NCI-H1694 (cell line): ENCODE measurements at places on chromosomes 11 and 22.

GRCh38 chr11:95693298-95693697 is 96.3 kb downstream of the FAM76B start:
- DNase-seq = no peak

GRCh38 chr22:46104170-46104880 is 46.0 kb upstream of the PPARA start:
- DNase-seq = no peak

GRCh38 chr22:48699511-48699910 is 1128.2 kb downstream of the BRD1 start:
- DNase-seq = no peak

DNA sequence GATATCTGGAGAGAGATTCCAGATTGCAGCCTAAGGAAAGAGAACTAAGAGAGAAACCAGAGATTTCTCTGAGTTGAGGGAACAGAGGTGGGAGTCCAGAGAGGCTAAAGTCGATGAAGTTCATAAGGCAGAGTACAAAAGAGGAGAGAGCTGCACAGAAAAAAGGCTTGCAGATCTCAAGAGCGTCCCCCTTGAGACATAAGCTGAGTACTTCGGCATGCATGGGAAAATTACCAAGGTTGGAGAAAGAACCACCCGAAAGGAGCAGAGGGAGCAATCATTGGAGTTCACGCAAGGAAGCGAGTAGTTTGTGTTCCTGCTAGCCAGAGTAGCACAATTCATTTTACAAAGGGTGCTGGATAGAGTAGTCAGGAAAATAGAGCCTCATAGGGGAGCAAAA is 293.5 kb downstream of the TMEM135 start:
- no peak for DNase-seq

DNA sequence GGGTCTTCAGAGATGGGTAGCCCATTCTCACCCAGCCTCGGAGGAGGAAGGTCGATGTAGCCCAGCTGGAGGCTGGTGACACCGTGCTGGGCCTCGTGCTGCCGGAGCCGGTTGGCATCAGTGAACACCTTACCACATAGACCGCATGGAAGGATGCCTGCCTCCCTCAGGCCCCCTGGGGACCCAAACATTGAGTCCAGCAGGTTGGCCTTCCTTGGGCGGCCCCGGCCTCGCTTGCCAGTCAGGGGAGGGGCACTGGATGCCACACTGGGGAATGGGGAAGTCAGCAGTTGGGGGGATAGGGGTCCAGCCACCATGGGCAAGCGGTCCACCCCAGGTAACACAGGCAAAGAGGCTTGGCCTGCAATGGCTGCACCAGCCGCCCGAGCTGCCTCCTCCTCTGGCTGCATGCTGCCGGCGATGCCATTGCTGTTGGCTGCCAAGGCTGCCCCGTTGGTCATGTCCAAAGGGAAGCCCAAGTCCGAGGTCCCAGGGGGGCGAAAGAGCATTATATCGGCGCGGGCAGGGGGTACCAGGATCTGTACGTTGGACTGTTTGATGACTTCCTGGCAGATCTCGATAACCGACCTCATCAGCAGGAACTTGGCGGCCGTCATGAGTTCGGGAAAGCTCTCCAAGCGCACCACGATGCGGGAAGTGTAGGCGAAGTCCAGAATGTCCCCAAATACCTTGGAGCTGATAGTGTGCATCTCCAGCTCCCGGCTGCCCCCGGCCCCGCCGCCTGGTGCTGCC is 1.4 kb downstream of the PATZ1 start:
- no peak for DNase-seq

DNA sequence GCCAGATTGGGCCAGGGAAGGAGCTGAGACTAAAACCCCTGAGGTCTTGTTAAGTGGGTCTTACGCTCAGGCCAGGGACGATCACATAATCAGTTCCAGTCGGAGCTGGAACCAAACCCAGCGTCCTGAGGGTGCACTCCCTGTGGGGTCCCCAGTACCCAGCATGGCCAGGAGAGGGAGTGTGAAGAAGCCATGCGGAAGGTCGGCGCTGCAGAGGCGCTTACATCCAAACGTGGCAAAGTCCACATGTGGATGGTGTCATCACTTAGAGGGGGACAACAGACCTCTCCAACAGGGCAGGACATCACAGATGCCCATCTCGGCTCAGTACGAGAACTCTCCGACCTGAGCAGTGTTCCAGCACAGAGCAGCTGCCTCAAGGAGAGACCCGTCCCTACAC is 8.3 kb downstream of the ATP5MGL start:
- DNase-seq = no peak

GRCh38 chr11:44792171-44792570 is 65.4 kb downstream of the TSPAN18 start:
- no peak for DNase-seq

GRCh38 chr22:43782448-43782847 is 29.7 kb downstream of the EFCAB6 start:
- no peak for DNase-seq

- DNase-seq = no peak
Observed at GRCh38 chr11:64260147-64260708, 8.9 kb downstream of the PLCB3 start.

DNA sequence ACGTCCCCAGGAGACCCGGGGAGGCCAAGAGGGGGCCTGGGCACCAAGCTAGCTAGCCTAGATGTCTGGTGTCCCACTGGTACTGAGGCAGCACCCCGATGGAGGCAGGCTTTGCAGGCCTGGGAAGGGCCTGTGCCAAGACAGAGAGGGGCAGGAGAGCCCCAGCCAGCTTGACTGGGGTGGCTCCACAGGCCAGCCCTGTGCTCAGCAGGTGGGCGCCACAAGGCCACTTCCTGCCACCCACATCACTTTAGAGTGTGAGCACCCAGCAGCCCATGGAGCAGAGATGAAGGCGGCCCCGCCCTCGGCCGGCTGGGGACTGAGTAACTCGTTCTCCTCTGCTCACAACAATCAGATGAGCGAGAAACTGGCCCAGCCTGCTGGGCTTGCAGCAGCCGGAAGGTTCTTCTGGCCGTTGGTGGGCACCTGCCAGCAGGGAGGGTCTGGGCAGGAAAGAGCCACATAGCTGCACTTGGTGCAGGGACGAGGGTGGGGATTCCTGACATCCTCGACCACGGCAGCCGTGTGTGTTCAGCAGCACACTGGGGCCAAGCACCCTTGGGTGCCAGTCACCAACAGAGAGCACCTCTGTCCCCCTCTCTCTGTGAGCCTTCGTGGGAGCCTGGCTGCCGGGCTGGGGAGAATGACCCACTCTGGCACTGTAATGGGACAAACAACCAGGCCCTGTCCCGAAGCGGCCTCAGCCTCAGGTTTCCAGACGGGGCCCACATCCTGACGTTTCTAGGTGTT is 7.6 kb downstream of the OSBPL5 start:
- DNase-seq = no peak

DNA sequence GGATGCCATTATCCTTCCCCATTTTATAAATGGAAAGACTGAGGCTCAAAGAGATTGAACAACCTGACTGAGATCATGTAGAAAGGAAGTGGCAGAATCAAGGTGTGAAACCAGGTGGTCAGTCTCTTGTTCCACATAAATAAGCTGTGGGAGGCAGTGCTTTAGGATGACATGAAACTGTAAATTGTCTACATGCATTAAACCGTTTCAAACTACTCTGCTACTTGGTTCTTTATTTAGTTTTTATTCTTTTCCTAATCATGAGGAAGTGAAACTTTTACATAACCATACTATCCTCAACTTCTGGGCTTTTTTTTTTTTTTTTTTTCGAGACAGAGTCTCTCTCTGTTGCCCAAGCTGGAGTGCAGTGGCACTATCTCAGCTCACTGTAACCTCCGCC is 34.9 kb downstream of the CADM1 start:
- no peak for DNase-seq

GRCh38 chr11:96189351-96189750 is 153.6 kb downstream of the MAML2 start:
- DNase-seq = no peak

- no peak for DNase-seq
Observed at GRCh38 chr11:132106096-132106982, 735.9 kb downstream of the NTM start.

DNA sequence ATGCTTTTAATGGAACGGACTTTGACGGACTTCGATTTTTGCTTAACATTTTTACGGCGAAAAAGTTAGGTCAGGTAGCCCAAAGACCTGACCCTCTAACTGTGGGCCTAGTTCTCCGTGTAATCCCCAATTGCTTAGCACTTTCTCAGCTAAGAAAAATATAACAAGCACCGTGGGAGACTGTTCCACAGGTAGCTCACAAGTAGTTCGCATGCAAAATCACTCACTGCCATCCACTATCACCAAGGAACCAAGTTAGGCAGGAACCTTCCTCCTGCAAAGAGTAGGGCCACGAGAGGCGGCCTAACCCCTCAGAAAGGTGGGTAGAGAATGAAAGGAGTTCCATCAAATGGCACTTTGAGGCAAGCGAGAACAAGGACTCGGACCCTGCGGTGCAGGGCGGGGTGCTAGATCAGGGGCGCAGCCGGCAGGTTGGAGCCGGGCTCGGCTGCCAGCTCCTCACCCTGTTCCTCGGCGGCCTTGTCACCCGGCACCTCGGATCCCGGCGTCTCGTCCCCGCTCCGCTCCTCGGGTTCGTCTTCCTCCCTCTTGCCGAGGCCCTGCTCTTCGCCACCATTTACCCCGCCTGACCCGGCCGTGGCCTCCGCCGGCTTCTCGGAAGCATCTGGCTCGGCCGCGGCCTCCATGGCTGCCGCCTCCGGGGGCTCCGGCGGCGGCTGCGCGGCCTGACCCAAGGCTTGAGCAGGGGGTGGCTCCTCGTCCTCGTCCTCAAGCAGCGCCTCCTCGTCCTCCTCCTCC is 922 bp downstream of the HNRNPUL2 start:
- no peak for DNase-seq

- DNase-seq = peak; percentile 53
Observed at GRCh38 chr11:46367244-46367915, 14.1 kb upstream of the MDK start.

DNA sequence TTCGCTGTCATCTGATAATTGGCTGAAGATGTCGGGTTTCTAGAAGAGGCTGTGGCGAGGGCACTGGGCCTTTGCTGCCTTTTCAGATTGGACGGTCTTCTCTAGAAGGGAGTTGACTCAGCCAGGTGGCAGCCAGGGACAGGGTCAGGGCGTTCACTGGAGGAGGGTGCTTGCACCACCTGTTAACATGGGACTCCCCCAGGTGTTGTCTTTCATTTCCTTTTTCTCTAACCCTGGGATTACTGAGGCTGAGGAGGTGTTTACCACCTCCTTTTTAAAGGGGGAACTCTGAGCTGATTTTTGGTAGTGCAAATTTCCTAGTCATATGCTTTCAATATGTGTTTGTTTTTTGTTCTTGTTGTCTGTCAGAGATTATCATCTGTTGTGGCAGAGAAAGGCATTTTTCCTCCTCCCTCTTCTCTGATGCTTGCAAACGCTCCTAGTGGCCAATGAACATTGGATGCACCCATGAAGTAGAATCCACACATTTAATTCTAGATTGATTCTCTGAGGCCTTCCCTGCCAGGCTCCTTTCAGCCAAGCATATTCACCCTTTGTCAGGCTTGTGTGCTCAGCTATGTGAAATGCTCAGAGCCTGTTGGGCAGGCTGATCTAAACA is 54.1 kb downstream of the LDLRAD3 start:
- no peak for DNase-seq

GRCh38 chr11:73401217-73401923 is 25.2 kb downstream of the RELT start:
- no peak for DNase-seq
